ENCODE measurements at places on chromosomes 7 and 10.

DNA sequence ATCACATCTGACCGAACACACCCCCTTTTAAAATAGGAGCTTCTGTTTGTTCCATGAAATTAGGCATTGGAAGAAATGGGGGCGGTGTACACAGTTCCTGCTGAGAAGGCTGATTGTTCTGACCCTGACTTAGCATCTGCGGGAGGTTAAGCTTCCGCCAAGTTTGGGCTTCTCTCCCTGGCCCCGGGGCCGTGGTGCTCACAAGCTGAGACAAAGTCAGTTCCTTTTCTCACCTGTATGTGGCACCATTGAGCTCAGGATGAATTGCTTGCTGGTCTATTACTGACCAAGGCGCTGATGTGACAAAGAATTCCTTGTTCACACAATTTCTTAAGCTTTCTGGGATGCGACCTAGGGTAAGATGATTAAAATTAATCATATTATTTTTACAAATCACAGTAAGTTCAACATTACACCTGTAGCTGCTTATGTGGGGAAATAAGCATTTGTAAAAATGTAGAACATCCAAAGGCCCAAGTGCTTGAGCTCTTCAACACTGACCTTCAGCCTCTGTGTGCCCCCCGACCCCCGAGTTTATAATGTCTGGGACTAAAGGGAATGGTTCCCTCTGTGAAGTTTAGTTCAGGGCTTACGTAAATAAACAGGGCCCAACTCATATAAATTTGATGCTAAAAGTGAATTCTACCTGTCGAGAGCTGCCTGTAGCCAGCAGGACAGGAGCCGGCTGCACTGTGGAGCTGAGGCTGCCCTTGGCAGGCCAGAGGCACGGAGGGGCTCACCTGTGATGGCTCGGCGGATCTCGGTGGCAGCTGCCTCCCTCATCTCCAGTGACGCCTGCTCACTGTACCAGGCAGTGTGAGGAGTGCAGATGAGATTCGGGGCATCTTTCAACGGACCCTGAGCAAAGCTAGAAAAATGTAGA is 50.8 kb downstream of the ZRANB1 start:
- peak; percentile 94 for DNase-seq

DNA sequence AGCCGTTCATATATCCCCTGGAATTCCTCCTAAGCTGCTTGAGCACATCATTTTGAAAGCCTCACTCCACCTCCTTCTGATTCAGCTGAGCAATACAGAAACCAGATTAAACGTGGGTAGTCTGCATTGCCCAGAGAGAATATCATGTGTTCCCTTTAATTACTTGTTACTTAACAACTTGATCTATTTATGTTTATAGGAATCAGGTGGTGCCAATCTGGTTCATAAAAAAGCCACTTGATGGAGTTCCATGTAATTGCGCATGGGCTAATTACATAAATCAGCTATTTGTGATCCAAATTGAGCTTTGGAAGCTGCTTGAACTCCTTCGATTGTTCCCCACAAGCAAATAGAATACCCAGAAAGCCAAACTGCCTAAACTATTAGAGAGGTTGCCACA is 114.7 kb upstream of the ADCY1 start:
- no peak for DNase-seq

GRCh38 chr7:133547981-133548380 is 295.1 kb downstream of the EXOC4 start:
- DNase-seq: no peak

DNA sequence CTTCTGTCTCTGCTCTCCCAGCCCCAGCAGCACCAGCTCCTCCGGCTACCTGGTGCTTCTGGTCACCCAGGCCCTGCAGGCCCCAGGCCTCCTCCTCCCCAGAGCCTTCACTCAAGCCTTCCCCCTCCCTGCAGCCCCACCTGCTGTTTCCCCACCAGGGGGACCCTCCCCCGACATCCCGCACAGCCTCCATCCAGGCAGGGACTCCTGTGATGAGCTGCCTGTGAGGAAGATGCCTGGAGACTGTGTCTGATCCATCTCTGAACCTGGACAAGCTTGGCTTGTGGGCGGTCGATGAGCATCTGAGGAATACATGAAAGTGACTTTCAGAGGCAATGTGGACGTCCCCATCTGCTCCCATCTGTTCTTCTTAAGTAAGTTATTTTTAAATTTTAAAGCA is 45.0 kb downstream of the RAMP3 start:
- DNase-seq: no peak

- DNase-seq: no peak
These were observed 4.9 kb downstream of the DLX5 start for GRCh38 chr7:97019710-97020225.

- DNase-seq: no peak
These were observed 42.6 kb downstream of the CNOT4 start for GRCh38 chr7:135467207-135467711.

- no peak for DNase-seq
These were observed 44.8 kb downstream of the EGFR start for GRCh38 chr7:55063633-55064032.

- DNase-seq: no peak
These were observed 146.5 kb downstream of the SFMBT2 start for GRCh38 chr10:7264313-7264756.

DNA sequence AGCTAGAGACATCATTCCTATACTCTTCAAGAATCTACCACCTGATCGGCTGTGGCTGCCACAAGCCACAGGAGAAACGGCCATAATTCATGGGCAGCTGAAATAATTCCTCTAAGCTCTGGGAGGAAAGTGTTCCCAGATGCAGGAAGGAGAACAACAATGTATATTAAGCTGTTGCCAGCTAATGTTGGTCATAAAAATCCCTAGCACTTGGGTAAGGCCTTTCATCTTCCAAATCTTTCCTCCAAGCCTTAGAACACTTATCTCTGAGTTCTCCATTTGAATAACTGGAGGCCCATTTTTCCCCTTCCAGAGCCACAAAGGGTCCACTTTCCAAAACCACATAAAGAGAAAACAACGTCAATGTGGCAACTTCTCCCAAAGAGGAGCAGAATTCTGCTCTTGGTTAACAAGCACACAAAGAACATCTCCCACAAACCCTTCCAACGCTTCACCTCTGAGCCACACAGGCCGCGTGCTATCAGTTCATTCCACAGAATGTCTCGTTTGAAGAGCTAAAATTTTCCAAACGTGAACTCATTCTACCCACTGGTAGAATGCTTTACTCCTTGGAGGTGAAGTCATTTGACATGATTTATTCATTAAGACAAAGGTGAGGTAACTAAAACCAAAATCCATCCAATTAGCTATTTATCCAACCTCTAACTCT is 11.2 kb downstream of the KCNMA1 start:
- DNase-seq: no peak

DNA sequence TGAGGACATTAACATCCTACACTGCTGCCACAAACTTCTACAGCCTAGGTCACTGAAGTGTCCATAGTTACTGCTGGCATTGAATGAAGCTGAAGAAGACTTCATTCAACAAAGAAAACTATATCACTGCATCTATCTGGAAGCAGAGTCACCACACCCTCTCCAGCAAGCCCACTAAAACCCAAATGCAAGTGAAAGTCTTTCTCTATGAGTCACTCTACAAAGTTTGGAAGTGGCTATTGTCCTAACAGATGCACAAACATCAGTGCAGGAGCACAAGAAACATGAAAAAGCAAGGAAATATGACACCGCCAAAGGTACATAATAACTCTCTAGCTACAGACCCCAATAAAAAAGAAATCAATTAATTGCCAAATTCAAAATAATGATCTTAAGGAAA is 43.5 kb upstream of the CAMK2B start:
- no peak for DNase-seq

DNA sequence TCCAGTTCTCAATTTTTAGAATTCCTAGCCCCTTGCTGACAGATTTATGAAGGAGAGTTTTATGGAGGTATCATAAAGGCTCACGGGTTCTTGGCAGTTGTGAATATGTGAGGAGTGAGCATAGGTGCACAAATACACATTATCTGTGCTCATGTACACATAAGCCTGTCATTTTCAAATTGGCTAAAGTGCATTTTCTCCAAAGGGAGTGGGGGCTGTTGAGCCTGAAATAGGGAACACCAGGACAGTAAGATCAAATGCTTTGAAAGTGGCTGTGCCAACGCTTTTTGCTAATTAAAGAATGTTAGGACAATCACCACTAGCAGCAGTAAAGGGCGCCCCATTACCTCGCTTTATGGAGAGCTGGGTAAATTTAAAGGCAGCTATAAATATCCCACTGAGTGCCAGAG is 8.3 kb upstream of the LRRC4 start:
- DNase-seq: no peak

GRCh38 chr10:13911821-13912520 is 325.2 kb downstream of the PRPF18 start:
- no peak for DNase-seq

GRCh38 chr7:141949021-141949420 is 2.2 kb upstream of the CLEC5A start:
- no peak for DNase-seq

GRCh38 chr7:79376299-79377025 is 77.0 kb downstream of the MAGI2 start:
- no peak for DNase-seq

- DNase-seq: no peak
These were observed 27.3 kb upstream of the SAMD8 start for GRCh38 chr10:75083972-75084833.

GRCh38 chr10:79116368-79116767 is 47.6 kb downstream of the ZMIZ1 start:
- DNase-seq: no peak

DNA sequence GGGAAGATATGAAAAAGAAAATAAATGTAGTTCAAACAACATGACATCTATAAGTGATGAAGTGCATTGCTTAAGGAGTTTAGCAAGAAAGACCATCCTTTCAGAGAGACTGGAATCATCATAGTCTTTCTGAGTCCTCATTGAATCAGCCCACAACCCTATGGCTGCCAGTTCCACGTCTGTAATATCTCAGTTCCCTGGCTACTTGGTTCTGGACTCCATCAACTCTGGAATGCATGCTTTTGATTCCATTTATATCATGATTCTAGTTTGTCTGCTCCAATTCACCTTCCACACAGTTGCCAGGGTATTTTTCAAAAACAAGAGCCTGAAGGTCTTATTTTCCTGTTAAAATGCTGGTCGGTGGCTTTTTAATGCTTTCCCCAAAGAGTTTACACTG is 126.4 kb upstream of the MDFIC start:
- no peak for DNase-seq

GRCh38 chr7:142583446-142583845 is 165.8 kb upstream of the PRSS1 start:
- no peak for DNase-seq

DNA sequence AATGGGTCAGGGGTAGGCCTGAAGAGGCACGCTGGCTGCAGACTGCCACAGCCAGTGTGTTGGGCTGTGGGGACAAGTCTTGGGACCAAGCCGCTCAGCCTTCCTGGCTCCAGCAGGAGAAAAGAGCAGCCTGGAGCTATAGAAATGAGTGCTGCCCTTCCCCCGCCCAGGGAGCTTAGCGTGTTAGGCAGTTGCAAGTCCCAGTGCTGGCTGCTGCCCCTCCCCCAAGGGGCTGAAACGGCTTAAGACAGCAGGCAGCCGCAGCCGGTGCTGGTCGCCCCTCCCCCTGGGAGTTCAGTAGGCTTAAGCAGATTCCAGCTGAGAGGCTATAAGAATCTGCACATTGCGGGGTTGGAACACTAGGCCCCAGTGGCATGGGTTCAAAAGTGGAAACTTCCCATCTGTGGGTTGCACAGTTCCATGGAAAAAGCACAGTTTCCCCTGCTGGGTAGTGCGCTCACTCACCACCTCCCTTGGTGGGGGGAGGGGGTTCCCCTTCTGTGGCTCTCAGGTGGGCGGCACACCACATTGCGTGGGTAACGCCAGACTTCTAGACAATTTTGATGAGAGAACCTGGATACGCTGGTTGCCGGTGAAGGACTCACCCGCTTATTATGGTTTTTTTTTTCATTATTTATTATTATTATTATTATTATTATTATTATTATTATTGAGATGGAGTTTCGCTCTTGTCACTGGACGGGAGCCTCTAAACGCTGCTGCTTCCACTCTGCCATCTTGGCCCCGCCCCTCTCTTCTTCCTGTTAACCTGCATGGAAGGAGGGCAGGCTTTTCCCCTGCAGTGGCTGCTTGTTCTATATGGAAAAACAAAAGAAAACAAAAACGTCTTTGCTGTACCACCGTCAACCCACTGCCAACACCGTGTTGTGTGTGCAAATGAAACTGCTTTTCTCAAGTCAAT is 151.1 kb downstream of the CXCL12 start:
- DNase-seq: no peak

GRCh38 chr10:14742815-14743214 is 31.9 kb downstream of the FAM107B start:
- DNase-seq: no peak

DNA sequence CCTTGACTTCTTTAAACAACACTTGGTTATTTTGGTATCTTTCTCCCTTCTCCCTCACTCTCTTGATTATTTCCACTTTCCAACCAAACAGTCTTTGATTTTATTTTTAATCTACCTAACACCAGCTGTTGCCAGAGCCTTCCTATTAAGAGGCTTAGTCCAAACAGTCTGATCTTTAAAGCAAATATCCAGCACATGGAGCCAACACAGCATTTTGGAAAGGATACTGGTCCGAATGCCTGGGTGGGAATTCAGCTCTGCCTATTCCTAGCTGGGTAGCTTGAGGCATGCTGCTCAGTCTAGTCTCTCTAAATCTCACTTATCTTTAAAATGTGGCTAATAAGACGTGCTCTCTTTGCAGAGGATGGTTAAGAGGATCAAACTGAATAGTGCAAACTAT is 129.3 kb downstream of the NRCAM start:
- no peak for DNase-seq

GRCh38 chr10:3538656-3539531 is 246.1 kb downstream of the KLF6 start:
- peak; percentile 56 for DNase-seq

GRCh38 chr10:82377608-82378007 is 502.6 kb downstream of the NRG3 start:
- no peak for DNase-seq

DNA sequence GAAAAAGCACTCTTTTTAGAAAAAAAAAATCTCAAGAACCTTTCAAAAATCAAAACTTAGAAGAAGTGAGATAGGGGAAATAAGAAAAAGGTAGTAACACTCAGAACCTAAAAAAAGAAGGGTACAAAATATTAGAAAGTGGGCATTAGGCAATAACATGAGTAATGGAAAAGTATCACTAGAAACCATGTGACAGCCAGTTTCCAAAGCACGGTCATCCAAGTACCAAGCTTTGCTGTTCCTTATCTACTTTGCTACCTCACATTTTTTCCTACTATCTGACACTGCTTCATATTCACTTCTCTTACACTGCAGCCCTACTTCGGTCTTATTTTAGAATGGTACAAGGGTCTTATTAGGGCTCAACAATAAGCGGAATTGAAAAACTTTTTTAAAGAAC is 30.3 kb downstream of the IMMP2L start:
- DNase-seq: no peak

DNA sequence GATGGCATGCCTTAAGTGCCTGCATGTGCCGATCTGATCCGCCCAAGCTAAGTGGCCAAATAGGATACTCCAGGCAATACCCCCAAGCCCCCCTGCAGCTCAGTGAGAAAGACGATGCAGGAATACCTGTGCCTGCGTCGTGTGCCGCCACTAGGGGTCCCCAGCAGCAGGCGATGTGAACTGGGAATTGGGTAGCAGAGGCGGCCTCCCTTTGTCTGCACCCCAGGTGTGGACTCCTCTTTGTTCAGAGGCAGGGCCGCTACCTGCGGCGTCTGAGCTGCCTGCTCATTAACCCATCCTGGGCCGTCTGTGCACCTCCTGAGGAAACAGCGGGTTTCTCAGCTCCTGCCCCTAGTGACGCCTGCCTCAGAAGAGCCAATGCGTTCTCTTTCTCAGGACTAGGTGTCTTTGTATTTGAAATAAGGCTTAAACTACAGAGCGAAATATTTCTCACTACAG is 4.8 kb upstream of the CHN2 start:
- peak; percentile 17 for DNase-seq

GRCh38 chr7:151686016-151686766 is 166.5 kb upstream of the RHEB start:
- no peak for DNase-seq

All from tibial nerve (tissue), 4 donors.